ENCODE measurements at places on chromosomes 6 and 20.

GRCh38 chr6:20572940-20573339 is 38.7 kb downstream of the CDKAL1 start:
- DNase-seq: no peak

- no peak for DNase-seq
These were observed 120.9 kb downstream of the CFAP61 start for GRCh38 chr20:20173254-20173653.

- no peak for DNase-seq
These were observed 27.8 kb upstream of the MYCT1 start for GRCh38 chr6:152669895-152670294.

GRCh38 chr6:1821513-1822183 is 211.9 kb downstream of the FOXC1 start:
- no peak for DNase-seq

- no peak for DNase-seq
These were observed 538.9 kb downstream of the UTRN start for GRCh38 chr6:144824018-144824417.

DNA sequence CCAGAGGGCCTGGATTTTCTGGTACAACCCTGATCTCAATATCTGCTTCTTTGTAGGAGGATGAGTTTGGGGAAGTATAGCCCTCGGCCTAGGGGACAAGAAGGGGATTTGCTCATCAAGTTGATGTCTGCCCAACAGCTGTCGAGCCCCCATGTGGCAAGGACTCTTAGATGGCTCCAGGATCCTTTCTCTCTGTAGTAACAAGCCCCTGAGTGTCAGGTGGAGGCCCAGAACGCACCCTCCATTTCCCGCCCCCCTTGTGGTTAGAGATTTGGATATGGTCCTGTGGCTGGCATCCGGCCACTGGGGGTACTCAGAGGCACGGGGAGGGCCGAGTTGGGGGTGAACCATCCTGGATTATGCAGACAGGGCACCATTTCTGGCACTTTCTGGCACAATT is 50.1 kb downstream of the CTCFL start:
- DNase-seq: no peak

DNA sequence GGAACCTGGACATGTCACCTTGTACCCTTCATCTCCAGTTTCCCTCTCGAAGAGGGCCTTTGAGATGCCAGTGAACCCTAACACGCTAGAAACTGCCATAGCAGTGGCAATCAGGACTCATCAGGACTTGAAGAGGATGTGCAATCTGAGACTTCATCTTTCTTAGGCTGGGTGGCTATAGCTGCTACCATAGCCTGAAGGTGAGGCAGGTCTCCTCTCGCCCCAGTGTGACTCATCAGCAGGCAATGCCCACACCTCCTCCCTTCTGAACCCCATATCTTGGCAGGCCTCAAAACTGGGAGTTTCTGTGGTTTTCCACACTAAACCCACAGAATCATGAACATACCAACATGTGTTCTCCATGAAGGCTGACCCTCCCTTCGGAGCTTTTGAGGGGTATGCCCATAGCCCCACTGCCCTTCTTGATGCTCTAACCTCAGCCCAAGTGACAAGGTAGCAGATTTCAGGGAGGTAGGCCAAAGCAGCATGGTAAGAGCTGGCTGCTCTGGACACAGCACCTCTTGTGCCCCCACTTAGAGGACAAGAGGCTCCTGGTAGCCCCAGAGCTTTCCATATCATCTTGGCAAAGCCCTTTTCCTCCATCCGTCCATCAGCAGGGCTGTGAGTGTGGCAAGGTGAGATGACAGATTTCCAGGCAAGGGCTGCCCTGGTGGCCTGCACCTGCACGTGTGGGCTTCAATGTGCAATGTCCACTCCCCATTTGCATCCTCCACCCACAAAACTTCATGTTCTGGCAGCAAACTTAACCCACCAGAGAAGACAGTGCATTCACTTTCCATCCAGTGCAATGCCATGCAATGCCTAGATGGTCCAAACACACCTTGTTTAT is 2.6 kb downstream of the BLCAP start:
- DNase-seq: peak; percentile 43

DNA sequence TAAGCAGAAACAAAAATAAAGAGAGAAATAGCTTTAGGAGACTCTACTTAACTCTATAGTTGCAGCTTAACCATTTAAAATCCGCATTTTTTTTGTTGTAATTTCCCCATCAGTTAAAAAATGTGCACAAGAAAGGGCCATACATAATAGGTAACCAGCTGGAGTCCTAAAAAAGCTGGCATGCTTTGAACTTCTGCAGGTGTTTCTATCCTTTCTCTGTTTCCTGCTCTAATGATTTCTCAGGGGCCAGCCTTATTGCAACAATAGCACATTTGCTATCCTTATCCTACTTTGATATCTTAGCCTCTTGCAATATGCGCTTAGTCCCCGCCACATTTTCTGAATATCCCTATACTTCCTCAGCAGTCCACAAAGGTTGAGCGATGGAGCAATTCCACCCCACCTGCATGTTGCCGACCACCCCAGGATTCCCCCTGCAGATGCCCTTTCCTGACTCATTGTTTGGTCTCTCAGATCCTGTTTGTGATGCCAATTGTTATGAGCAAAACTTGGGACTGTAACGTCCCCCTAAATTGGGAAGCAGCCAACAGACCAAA is 48.5 kb downstream of the TRIM27 start:
- no peak for DNase-seq

- DNase-seq: no peak
These were observed 181.9 kb downstream of the SCP2D1 start for GRCh38 chr20:18995455-18995854.

- DNase-seq: no peak
These were observed 6.6 kb downstream of the MYL9 start for GRCh38 chr20:36548006-36548315.

DNA sequence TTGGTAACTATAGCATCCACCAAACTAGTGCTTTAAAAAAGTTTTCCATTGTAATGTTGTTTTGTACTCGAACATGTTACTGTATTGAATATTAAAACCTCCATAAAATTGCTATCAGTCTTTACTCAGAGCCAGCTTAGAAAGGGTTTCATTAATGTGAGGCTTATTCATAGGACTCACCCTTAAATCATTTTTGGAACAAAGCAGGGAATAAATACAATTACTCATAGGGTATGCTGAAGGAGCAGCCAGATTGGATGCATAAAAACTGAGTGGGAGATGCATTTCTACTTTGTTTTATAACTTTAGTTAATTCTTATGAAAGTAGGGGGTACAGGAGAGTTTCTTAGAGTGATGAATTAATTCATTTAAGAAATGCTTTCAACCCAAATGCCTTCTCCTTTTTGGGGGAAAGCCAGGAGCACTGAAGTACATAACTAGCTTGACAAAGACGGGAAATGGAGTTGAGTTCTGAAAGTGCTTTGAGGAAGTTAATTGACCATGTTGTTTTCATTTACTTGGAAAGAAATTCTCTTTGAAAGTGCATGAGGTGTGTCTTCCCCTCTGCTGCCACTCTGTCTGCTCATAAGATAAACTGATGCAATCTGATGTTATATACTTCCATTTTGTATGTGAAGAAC is 90.3 kb downstream of the RNF144B start:
- no peak for DNase-seq
